H1 (cell line): ENCODE measurements at places on chromosomes 3 and 15. TPM values are rescaled to one million over a fixed set of nuclear protein-coding genes. Genes with fewer than 3 reads are reported as not detected.

DNA sequence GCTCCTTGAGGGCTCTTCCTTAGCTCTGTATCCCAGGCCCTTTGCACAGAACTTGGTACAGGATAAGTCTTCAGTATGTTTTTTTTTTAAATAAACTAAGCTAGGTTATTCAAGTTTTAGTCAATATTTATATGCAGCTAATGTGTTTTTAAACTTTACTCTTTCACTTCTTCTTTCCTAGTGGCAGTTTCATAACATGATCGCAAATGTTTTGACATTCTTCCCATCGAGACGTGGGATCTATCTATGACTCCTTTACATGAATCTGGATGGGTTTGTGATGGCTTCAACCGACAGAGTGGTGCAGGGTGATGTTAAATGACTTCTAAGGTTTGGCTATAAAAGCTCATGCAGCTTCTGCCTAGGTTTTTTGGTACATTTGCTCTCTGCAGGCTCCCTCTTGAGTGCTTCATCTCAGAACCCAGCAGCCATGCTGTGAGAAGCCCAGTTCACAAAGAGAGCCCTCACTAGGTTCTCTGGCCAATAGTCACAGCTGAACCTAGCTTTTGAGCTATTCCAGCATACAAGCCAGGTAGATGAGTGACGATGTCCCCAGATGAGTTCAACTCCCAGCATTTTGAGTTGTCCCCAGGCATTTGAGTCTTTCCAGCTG lies 13.5 kb upstream of the MECOM start:
- H3K4me3 ChIP-seq = no peak overlapping the region
- no peak for DNase-seq
- H3K36me3 ChIP-seq = no peaks in the 10 kb centered on the region

- H3K4me3 ChIP-seq = no peak overlapping the region
- DNase-seq = no peak
- no peaks in the 10 kb centered on the region for H3K36me3 ChIP-seq
- no peaks in the 10 kb centered on the region for H3K27me3 ChIP-seq
- peaks cover 5% of the 10 kb centered on the region; the same call in 1 of the 2 replicates for H3K4me1 ChIP-seq
Observed at GRCh38 chr3:16468002-16468335, 45.5 kb downstream of the RFTN1 start.

DNA sequence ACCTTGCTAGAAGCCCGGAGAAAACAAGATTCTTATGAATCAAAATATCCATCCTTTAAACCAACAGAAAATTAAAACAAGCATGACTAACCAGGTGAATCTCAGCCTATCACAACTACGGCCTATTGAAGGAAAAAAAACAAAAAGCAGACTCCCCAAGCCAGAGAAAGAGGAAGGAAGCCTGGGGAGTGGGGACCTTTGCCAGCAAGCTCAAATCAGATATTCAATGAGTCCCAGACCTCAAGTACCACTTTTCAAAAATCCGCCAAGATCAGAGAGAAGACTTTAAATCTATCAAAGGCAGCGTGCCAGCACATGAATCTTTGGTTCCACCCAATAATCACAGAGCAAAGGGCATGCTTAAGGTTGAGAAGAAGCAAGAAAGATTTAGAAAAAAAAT lies 253.8 kb downstream of the NTRK3 start:
- no peak overlapping the region for H3K27ac ChIP-seq
- H3K4me3 ChIP-seq = no peak overlapping the region
- no peaks in the 10 kb centered on the region for H3K36me3 ChIP-seq
- H3K4me1 ChIP-seq = no peaks in the 10 kb centered on the region
- no peak for DNase-seq

GRCh38 chr3:109718850-109719249 lies 381.5 kb upstream of the DPPA4 start:
- no peak overlapping the region for H3K4me3 ChIP-seq
- H3K36me3 ChIP-seq = no peaks in the 10 kb centered on the region
- H3K4me1 ChIP-seq = no peaks in the 10 kb centered on the region
- no peak for DNase-seq

DNA sequence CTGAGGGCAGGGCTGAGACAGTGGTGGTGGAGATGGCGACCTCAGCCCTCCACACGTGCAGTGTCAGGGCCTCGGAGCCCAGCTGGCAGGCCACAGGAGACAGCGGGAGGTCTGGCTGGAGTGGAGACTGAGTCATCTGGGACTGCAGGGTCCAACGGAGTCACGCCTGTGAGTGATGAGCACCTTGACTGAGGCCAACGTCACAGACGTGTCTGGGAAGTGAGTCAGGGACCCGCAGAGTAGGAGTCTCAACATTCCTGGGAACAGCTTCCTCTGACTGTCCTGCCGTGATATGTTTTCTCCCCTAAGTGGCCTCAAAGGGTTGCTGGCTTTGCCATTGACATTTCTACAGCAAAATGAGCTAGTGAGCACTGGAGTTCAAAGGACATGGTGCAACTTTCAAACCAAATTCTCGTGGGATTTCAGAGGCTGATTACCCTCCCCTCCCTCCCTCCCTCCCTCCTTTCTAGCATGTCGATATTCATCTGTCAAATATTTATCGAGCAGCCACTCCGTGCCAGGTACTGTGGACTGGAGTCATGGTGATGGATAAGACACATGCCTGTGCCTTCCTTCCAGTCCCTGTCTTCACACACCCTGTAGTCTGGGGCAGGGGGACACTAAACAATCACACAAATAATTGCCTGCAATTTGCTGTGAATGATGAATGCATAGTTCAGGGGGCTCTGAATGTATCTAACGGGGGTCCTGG lies 53.3 kb upstream of the AMOTL2 start:
- H3K36me3 ChIP-seq = no peaks in the 10 kb centered on the region
- H3K27ac ChIP-seq = no peak overlapping the region
- no peak overlapping the region for H3K4me3 ChIP-seq
- no peaks in the 10 kb centered on the region; the same call in 1 of the 2 replicates for H3K27me3 ChIP-seq
- no peak for DNase-seq
- no peaks in the 10 kb centered on the region for H3K4me1 ChIP-seq

The RCCD1 gene
- total RNA-seq = 16.2 and 18.8 TPM in 2 replicates

The GP5 gene
- 0.10 and 0.13 TPM in 2 replicates for total RNA-seq

The ISL2 gene
- 0.33 and 0.99 TPM in 2 replicates for total RNA-seq

The CTDSPL gene
- total RNA-seq = 42.2 and 42.8 TPM in 2 replicates
